Stimulated activated CD8-positive, alpha-beta memory T cell treated with anti-CD3 and anti-CD28 coated beads, Interleukin-4, amount 100 ng/mL, for 1 hour (primary cell): ENCODE measurements at places on chromosomes 3 and 15.

DNA sequence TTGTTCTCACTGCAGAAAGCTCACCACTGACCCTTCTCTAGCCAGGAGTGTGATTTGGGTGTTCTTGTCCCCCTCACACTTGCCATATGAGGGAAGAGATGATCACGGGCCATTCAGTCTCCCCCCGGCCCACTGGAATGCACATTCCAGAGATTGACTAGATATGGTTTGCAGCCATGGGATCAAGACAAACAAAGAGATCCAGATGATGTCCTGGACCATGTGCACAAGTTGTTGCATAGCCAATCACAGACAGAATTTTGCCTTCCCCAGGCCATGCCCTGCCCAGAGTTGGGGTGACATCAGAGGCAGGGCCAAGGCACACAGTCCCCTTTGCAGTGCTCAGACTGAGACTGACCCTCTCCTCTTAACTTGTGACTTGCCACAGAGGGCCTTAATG is 14.8 kb downstream of the MUC13 start:
- no peak for DNase-seq

- no peak for DNase-seq
Observed at GRCh38 chr3:4752201-4753072, 226.8 kb upstream of the BHLHE40 start.

GRCh38 chr3:129651435-129652202 is 45.1 kb upstream of the PLXND1 start:
- no peak for DNase-seq

DNA sequence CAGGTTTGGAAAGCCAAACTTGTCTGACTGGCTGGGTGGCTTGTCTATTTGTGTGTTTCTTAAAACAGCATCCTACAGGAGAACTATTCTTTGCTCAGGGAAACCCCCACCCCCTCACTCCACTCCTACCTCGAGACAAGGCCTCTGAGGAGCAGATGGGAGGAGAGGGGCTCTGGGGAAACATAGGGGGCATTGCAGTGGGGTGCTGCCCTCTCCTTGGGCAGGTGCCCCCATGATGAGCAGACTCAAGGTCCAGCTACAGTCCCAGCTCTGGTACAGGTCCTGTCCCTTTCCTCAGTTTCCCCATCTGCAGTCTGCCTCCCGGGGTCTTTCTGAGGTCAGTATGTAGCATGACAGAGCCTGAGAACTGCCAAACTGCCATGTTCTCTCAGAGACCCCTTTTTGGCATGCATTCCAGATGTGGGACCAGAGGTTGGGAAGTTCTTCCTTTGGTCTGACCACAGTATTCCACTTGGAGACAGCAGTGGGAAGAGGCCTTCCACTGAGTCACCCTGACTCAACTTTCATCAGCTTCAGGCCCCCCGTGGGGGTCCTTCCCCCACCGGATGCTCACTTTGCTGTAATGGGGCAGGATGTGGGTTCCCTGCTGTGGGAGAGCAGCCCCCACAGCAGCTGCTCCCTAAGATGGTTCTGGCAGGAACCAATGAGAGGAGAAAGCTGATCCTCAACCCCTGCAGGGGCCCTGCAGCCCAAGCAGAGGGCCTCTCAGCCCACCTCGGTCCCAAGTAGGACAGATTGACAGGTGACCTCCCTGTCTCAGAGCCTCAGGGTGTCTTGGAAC is 32.3 kb upstream of the CYP11A1 start:
- DNase-seq, result no peak

DNA sequence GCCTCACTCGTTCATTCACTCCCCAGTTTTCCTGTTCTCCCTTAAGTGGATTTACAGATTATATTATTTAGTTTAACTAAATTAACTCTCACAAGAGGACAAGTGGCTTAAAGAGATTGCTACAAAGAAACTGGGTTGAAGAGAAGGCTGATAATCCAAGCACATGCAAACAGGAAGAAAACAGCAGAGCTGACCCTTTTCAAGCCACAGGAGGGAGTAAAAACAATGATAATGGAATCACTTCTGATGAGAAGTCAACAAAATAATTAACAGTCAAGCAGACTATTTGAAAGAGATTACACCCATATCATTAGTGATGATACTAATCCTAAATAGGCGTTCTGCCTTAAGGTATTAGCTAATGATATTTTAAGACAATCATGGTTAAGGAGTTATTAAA is 31.7 kb downstream of the BOC start:
- no peak for DNase-seq

DNA sequence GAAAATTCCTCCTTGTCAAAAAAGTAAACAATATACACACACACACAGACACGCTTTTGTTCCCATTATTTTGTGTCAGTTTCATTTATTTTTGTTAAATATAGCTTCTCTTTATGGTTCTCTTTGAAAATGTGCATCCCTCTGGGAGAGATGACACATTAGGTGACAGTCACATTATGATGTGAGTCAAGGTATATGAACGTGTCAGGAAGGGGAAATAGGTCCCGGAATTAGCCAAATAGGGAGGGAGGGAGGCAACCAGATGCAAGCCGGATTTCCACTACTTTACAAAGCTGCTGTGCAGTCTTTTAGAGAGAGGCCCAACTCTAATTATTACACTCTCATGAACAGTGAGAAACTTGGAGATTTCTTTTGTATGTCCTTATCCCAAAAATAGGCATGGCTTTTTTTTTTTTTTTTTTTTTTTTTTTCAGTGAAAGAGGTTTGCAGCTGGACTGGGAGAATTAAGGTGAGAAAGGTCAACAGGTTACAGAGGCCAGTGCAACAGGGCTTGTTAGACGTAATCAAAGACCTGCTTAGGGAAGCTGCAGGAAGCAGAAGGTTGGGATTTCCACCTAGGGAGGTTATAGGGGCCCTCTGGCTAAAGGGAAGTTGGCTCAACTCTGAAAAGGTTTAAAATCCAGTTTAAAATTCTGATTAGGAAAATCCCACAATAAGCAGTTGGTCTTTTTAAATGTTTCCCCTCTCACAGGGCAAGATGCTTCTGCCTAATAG is 240.5 kb upstream of the UBE2E1 start:
- no peak for DNase-seq

DNA sequence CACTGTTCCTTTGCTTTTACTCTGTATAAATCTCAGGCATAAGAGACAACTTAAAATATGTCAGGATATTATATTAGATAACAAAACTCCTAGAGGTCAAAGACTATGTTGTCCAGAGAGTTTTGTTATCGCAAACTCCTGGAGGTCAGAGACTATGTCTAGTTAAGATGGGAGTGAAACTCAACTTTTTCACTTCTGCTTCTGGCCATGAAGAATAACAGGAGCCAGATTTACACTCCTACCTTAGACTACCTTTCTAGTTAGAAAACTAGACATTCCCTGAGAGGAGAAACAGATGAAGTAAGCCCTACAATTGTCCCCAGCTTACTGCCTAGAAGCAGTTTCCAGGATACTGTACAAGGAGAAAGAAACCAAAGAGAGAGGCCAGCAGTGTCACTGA is 255.4 kb upstream of the UBE2E1 start:
- no peak for DNase-seq

DNA sequence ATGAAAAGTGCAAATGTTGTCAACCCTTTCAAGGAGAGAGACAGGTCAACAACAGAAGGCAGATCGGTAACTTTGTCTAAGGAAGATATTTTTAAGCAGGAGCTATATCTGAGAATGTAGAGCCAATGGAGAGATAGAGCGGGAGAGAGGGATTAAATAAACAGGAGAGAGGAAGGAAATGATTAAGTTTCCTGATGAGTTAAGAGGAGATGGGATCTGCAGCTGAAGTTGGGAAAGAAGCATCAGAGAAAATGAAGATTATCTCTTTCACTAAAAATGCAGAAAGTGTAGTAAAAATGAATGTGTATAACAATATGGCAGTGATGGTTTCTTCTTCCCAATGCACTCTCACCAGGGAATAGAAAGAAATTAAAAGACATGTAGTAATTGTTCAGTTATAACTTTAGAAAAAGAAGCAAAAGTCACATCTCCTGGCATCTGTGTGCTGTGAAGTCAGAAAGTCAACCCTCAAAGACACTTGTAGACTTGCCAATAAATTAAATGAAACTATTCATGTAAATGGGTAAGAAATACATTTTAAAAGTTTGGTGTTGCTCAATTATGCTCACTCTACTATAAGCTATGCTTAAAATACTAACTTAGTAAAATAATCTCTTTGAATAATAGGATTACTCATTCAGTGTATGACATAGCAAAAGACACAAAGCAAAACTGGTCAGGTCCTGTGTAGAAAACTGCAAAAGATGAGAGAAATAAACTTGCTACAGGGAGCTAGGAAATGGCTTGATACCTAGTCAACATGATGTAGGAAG is 264.6 kb downstream of the ZIC4 start:
- DNase-seq, result no peak

DNA sequence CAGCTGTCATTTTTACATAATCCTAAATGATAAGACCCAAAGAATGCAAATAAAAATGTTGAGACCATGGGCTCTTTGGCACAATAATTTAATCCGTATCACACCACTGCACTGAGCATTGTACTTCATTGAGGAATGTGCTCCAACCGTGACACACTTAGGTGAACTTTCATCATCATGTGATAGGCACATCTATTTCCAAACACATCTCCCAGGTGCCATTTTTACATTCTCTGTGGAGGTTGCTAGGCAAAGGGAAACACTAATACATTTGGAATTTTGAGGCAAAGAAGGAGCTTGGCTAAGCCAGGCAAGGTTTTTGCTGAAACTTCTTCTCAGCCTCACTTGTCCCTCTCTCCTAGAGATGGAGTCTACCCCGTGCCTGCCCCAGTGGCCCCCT is 68.7 kb downstream of the LRTM1 start:
- DNase-seq, result no peak

- no peak for DNase-seq
Observed at GRCh38 chr3:56792193-56792592, 9.6 kb downstream of the ARHGEF3 start.

- no peak for DNase-seq
Observed at GRCh38 chr15:46763091-46763490, 954.2 kb upstream of the SEMA6D start.

GRCh38 chr15:68412218-68412617 is 19.7 kb downstream of the ITGA11 start:
- no peak for DNase-seq

DNA sequence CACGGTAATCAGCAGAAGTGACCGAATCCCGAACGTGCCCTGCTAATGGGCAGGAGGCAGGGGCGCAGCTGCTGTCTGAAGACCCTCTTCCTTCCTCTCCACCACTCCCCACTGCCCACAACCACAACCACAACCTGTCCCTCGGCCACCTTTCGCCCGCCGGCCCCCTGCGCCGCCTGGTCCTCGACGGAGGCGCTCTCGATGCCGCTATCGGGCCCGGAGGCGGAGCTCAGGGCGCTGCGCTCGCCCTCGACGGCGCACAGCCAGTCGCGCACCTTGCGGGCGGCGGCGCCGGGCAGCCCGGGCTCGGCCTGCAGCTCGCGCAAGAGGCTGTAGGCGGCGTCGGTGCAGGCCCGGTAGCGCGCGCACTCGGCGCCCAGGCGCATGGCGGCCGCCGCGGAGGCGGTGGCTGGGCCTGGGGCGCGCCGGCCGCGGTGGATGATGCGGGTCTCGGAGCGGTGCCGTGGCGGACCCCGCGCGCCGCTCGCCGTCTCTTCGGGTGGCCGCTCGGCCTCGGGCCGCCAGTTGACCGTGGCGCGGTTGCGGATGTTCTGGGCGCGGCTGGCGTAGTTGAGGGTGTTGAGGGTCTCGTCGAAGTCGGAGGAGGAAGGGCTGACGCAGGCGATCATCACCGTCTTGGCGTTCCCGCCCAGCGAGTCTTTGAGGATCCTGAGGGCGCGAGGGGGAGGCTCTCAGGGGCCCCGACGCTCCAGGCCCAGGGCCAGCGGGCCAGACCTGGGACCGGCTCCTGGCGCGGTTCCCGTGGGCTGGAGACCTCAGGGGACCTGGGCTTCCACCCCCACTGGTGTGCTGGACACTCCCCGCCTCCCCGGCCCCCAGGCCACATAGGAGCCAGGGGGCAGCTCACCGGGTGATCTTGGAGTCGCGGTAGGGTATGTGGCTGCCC is 6.9 kb downstream of the KIF7 start:
- no peak for DNase-seq

DNA sequence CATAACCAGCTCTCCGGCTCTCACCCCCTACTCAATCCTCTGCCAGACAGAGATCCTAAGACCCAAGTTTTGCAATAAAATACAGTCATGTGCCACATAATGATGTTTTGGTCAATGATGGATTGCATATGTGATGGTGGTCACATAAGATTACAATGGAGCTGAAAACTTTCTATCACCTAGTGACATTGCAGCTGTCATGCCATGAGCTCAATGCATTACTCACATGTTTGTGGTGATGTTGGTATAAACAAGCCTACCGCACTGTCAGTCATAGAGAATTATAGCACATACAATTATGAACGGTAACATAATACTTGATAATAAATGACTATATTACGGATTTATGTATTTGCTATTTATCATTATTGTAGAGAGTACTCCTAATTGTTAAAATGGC is 26.9 kb upstream of the SAMMSON start:
- DNase-seq, result no peak

DNA sequence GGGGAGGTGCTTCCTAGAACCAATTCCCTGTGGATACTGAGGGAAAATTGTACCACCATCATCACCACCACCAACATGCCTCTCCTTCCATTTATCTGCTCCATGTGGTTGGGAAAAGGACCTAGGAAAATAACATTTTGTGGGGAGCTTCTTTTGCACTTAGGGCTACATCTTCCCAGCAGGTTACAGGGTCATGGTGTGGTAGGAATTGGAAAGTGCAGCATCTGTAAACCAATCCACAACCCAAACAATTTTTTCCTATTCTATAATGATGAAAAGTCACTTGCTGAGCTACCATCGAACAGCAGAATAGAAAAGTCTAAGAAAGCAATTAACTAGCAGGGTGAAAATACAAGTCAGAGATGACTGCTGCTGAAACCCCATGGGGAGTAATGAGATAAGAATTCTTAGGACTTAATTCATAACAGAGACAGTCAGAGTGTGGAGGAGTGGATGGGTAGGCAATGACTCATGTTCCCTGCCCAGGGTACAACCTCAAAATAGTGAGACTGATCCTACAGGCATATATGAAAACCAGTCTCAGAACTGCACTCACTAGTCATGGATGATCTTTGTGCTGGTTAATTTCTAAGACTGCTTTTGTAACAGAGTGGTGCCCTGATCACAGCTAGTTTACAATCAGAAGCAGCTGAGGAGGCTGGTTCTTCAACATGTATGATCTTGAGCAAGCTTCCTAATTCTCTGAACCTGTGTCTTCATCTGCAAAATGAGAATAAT is 38.1 kb upstream of the LEKR1 start:
- DNase-seq, result no peak
